ENCODE measurements at places on chromosomes 16 and 17.

DNA sequence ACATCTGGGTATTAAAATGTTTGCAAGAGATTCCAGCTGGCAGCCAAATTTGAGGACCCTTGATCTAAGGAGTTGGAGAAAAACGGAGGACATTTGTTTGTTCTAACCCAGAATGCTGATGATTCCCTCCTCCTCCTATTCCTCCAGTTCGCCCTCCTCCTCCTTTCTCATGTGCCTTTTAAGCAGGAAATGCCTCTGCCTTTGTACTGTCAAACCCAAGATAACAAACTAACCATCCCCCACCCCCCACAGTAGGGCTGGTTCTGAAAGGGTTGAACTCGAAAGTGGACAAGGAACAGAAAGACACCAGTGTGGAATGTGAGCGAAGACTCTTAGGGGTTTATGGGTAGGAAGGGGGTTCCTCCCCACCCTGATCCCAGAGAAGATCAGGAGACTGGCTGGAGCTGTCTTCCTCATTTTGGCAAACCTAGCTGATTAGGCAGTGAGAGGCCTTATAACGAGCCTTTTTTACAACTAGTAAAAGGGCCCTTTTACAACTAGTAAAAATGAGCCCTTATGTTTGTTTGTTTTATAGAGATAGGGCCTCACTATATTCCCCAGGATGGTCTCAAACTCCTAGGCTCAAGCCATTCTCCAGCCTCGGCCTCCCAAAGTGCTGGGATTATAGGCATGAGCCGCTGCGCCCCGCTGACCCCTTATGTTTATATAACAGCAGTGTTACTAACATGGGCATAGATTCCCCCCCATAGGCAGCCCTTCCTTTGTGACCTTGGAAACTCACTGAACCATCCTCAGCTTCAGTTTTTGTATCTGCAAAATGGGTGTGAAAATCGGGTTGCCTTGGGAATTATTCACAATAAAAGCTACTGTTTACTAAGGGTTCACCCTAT lies 975 bp downstream of the CHD9 start:
- no peak for DNase-seq

DNA sequence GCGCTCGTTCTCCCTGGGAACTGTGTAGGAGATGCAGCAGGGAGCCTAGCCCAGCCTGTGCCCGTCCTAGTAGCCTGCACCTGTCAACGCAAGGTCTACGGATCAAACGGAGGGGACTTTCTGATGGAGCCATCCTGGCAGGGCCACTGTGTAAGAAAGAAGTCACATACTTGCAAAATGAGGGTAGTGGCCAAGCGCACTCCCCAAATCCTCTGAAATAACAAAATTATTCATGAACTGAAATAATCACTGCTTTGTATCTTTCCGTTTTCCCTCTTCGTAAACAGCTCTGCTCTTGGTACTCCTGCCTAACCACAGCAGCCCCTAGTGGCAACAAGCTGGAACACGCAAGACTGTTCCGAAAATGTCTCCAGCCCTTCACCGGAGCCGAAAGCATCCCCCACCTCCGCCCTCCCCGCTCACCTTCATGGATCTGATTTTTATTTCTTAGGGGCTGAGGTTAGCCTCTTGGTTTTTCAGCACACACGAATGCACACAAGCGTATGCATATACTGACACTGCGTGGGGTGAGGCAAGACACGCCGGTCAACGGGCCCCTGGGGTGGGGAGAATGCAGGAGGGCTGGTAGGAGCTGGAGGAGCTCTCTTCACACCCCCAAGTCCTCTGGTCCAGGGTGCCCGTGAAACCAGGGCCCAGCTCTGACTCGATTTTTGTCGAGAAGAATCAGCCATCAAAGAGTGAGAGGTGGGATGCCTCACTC lies 100.8 kb downstream of the ABCC12 start:
- DNase-seq = peak; percentile 8

- no peak for DNase-seq
Measured at GRCh38 chr17:38557396-38557795, 48.4 kb downstream of the SRCIN1 start.

GRCh38 chr16:22728167-22728836 lies 85.7 kb upstream of the HS3ST2 start:
- DNase-seq = no peak

GRCh38 chr17:50439008-50439407 lies 13.0 kb downstream of the ACSF2 start:
- no peak for DNase-seq

DNA sequence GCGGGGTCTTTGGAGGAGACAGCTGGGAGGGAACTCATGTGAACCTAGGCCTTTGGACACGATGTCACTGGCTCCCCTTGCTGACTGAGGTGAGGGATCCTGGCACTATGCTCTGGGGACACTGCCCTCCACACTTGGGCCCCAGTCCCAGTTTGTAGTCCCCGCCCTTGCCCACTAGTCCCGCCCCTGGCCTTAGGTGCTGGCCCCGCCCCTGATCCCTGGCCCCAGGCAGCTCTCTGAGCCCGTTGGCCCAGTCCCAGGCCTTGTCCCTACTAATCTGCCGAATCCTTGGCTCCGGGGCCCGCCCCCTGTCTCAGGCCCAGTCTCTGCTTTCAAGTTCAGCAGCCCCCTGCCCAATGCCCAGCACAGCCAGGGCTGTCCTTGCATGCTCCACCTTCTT lies 61.0 kb downstream of the SMPD3 start:
- DNase-seq = no peak

DNA sequence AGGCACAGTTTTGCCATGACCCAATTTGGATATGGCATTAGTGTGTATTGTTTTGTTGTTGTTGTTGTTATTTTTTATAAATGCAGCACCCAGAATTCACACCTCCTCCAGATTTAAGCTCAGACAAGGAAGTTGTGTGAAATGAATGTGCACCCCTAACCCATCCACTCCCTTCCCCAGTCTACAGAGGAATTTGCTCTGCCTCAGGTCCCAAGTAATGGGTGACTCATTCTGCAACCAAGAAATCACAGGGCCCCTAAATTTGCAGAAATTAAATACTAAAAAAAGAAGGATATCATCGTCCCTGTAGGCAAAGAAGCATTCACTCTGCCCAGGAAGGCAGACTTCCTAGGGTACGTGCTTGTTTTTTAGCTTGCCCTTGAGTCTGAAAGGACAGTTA lies 62.3 kb downstream of the CLEC16A start:
- no peak for DNase-seq

GRCh38 chr16:54930005-54930868 lies at the start of gene IRX5:
TSS of gene IRX5 (plus strand) at chr16:54930865. CDS start at chr16:54931199, 334 bp downstream.
- DNase-seq = peak; percentile 80

- DNase-seq = no peak
Measured at GRCh38 chr16:54194334-54194743, 92.2 kb downstream of the IRX3 start.

- no peak for DNase-seq
Measured at GRCh38 chr16:27199736-27200135, 3.6 kb upstream of the KDM8 start.

- no peak for DNase-seq
Measured at GRCh38 chr16:19854543-19854876, 30.1 kb downstream of the GPRC5B start.

- DNase-seq = no peak
Measured at GRCh38 chr17:80749611-80750010, 205.0 kb downstream of the RPTOR start.

GRCh38 chr17:59332749-59333377 lies 1.4 kb downstream of the YPEL2 start:
- no peak for DNase-seq

- DNase-seq = peak; percentile 45
Measured at GRCh38 chr17:64420143-64420670, 28.7 kb upstream of the MILR1 start.

DNA sequence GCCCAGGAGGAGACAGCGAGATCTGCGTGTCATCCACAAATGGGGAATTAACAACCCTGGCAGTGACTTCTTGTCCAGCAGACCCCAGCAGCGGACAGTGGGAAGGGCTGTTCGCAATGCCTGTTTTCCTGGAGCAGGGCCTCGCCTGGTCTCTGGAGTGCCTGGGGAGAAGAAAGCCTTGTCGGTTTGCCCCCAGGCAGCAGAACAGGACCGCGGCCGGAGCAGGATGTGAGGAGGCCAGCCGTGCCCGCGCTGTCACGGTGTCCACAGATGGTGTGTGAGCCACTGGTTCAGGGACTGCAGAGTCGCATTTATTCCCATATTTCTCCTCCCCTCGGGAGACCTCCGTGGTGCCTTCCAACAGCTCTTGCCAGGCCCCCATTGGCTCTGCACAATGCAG lies 68.5 kb upstream of the GSE1 start:
- no peak for DNase-seq

- no peak for DNase-seq
Measured at GRCh38 chr16:30875871-30876801, 17.7 kb downstream of the BCL7C start.

DNA sequence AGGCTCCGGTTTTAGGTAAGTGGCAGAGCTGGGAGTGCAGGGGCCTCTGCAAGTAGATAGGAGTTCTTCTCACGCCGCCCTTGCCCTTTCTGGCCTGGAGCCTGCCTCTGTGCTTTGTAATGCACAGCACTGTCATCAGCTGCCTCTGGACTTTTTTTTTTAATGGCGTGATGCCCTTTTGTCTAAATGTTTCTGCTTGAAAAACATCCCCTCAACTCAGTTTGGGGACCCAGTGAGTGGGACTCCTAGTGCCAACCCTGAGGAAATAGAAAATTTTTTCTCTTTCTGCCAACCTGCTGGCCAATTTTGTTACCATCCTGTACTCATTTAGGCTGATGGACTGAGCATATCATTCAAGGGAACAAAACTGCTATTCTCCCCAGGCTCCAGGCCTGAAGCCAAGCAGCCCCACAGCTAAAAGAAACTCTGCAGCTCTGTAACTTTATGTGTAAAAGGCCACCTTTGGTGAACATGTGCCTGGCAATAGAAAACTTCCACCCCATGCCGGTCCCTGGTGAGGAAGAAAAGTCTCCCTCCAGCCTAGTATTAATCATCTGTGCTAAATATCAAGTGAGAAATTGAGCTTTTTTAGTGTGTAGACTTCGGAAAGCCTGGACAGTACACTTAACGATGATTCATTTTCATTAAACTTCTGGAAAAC lies 22.5 kb downstream of the SLC6A2 start:
- DNase-seq = no peak

- DNase-seq = no peak
Measured at GRCh38 chr17:42135664-42136653, 13.4 kb downstream of the HSPB9 start.

- peak; percentile 77 for DNase-seq
Measured at GRCh38 chr17:2347805-2348685, 10.7 kb downstream of the SGSM2 start.

DNA sequence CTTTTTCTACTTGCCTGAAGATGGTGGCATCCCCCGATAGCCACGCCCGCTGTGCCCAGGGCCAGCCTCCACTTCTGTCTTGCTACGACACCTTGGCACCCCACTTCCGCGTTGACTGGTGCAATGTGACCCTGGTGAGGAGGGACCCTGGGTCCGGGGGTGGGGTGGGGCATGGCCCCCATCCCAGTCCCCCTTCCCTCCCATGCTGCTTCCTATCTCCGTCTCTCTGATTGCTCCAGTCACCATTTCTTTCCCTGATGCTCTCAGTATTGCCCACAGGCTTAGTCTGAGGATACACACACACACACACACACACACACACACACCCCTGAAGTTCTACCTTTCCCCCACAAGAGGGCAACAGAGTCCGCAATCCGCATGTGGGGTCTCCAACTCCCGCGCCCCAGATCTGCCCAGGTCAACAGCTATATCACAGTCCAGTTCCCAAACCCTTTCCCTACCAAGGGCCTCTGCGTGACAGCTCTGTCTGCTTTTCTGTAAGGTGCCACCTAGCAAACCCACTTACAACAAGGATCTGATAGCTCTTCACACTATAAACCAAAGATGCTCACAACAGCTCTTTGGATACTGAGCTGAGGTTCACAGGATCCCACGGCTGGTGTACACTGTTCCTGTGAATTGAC lies 3.4 kb downstream of the SGCA start:
- DNase-seq = no peak

DNA sequence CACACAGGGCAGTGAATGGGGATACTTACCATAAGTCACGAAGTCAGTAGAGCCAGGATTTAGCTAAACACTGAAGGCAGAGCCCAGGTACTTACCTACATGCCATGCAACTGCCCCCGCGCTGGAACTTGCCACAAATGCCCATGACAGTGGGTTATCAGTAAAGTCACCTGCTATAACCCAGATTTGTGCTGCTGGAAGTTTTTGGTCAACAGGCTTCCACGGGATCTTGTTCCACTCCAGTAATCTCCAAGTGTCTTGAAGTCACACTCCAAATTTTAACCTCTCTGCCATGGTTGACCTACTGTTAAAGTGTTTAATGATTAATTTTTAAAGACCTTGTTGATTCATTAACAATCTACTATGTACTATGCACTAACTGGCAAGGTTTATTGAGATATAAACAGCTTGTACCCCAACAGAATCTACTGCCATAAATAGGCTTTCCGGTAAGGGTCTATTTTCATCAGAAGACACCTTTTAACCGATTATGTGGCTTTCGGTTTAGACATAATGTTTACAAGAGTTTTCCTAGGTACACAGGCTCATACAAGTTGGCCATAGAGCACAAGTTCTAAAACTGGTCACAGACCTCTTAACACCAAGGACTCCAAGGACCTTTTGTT lies 6.3 kb upstream of the SLC5A11 start:
- DNase-seq = no peak

- DNase-seq = no peak
Measured at GRCh38 chr16:53495325-53495724, 7.7 kb downstream of the AKTIP start.

DNA sequence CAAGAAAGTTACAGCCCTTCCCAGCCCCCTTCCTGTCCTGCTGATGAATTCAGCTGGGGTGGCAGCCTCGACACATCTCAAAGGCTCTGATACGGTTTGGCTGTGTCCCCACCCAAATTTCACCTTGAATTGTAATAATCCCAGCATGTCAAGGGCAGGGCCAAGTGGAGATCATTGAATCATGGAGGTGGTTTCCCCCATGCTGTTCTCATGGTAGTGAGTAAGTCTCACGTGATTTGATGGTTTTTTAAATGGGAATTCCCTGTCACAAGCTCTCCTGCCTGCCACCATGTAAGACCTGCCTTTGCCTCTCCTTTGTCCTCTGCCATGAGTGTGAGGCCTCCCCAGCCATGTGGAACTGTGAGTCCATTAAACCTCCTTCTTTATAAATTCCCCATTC lies 163.2 kb upstream of the FOXF1 start:
- no peak for DNase-seq

GRCh38 chr16:67245674-67246080 lies 1.6 kb downstream of the FHOD1 start:
- no peak for DNase-seq

- DNase-seq = no peak
Measured at GRCh38 chr17:41571561-41572434, at the start of gene KRT9. TSS of gene KRT9 (minus strand) at chr17:41572059. CDS start at chr17:41571992, 67 bp downstream.

DNA sequence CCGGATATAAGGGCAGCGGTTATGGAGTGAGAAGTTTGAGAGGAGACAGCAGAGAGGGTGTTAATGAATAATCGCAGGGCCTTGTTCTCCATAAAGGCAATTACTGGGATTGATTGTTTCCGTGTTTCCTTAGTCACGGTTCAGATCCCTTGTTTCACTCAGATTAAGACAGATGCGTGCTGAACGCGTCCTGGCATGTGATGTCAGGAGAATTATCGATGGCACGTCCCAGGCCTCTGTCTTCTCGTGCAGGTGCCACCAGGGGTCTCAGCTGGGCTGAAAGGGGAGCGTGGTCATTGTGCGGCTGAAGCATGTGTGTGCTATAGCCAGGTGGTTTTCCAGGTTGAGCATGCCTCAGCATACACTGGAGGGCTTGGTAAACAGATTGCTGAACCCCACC lies 142.4 kb upstream of the NOL11 start:
- DNase-seq = no peak

GRCh38 chr16:89448656-89449055 lies 41.7 kb downstream of the ANKRD11 start:
- DNase-seq = no peak

GRCh38 chr16:87094556-87094865 lies 222.7 kb downstream of the C16orf95 start:
- DNase-seq = no peak

GRCh38 chr17:30580916-30581315 lies 103.7 kb downstream of the GOSR1 start:
- no peak for DNase-seq

All from NCI-H446 treated with DMSO at 0.1 percent for 48 hours (cell line).